ENCODE measurements at places on chromosomes 1 and 21. TPM values are rescaled to one million over a fixed set of nuclear protein-coding genes. Genes with fewer than 3 reads are reported as not detected.

DNA sequence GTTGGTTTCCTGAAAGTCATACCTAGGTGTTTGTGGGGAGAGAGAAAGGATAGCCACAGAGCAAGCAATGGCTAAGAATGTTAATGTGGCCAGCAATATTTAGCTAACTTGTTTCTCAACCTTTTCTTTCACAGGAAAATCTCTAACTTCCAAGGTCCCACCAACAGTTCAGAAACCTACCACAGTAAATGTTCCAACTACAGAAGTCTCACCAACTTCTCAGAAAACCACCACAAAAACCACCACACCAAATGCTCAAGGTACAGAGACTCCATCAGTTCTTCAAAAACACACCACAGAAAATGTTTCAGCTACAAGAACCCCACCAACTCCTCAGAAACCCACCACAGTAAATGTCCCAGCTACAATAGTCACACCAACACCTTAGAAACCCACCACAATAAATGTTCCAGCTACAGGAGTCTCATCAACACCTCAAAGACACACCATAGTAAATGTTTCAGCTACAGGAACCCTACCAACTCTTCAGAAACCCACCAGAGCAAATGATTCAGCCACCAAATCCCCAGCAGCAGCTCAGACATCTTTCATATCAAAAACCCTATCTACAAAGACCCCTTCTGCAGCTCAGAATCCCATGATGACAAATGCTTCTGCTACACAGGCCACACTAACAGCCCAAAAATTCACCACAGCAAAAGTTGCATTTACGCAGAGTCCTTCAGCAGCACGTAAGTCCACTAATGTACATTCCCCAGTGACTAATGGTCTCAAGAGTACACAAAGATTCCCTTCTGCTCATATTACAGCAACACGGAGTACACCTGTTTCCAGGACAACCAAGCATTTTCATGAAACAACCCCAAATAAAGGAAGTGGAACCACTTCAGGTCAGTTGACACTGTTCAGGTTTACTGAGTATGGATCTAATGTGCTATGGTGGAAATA is 15.3 kb downstream of the CD55 start:
- H3K4me1 ChIP-seq = peaks cover 13% of the 10 kb centered on the region
- H3K4me3 ChIP-seq = no peak overlapping the region
- peaks cover 3% of the 10 kb centered on the region for H3K36me3 ChIP-seq
- H3K27ac ChIP-seq = peak overlapping the region; percentile 41
- no peak for DNase-seq

- peaks cover 5% of the 10 kb centered on the region for H3K27me3 ChIP-seq
- H3K36me3 ChIP-seq = no peaks in the 10 kb centered on the region
- no peak for DNase-seq
- H3K27ac ChIP-seq = no peak overlapping the region
- H3K4me1 ChIP-seq = no peaks in the 10 kb centered on the region
Measured at GRCh38 chr1:3019516-3020051, 1.7 kb upstream of the ACTRT2 start.

- no peak overlapping the region for H3K27ac ChIP-seq
- no peaks in the 10 kb centered on the region for H3K36me3 ChIP-seq
- H3K4me3 ChIP-seq = no peak overlapping the region
- DNase-seq = no peak
- H3K27me3 ChIP-seq = no peaks in the 10 kb centered on the region
Measured at GRCh38 chr1:13643017-13643416, 57.0 kb upstream of the PRDM2 start.

- H3K4me3 ChIP-seq = no peak overlapping the region
- DNase-seq = no peak
- no peaks in the 10 kb centered on the region for H3K4me1 ChIP-seq
- H3K36me3 ChIP-seq = no peaks in the 10 kb centered on the region
- H3K27me3 ChIP-seq = no peaks in the 10 kb centered on the region
Measured at GRCh38 chr1:207007352-207008033, 25.1 kb downstream of the C1orf116 start.

MAN1C1 gene
- 4.4 TPM for total RNA-seq

DNA sequence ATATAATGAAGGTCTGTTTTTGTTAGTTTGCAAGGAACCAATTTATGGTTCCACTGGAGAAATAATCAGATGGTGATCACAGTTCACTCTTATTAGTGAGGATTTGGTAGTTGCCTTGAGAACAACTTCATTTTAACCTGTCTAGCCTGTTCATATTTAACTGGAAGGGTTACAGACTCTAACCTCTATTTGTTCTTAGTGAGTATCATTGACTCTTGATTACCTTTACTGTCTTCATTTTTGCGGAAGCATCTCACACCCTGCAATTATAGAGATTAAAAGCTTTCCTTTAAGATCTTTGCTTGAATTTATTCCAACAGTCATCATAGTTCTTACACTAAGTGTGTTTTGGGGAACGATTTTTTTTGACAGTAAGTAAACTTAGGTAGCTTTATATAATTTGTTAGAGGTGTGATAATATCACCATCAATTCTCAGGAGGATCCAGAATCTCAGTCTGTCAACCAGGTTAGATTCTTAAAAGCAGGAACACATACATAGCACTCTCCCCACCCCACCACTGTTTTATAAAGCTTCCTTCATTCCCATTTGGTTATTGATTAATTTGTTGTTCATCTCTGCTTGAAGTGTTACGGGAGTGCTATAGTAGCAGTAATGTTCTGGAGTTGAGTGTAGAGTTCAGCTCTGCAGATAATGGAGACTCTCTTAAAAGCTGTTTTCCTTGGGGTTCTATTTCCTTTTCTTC is 30.1 kb downstream of the B3GALT2 start:
- peaks cover 6% of the 10 kb centered on the region for H3K4me1 ChIP-seq
- no peak overlapping the region for H3K27ac ChIP-seq
- no peak for DNase-seq
- H3K36me3 ChIP-seq = peaks cover 28% of the 10 kb centered on the region
- no peaks in the 10 kb centered on the region for H3K27me3 ChIP-seq
- no peak overlapping the region for H3K4me3 ChIP-seq

DNA sequence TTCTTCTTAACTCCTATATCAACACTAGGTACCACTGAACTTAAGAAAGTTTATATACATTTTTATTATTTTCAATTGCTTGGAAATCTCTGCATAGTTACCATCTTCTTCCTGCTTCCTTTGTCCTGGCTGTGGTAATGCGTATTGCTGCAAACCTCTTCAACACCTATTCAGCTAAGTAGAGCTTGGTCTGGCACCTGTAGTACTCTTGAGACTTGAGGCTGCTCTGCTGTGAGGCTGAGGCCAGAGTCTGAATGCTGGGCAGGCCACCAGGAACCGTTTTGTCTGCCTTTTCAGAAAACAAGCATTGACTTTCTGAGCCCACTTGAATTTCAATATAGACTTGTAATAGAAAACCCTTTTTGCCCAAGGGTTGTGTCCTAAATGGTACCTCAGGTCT is 52.0 kb upstream of the RGS2 start:
- H3K27me3 ChIP-seq = no peaks in the 10 kb centered on the region
- H3K27ac ChIP-seq = no peak overlapping the region
- no peak overlapping the region for H3K4me3 ChIP-seq
- DNase-seq = no peak
- H3K36me3 ChIP-seq = no peaks in the 10 kb centered on the region

GRCh38 chr1:59521456-59521855 is 224.6 kb downstream of the FGGY start:
- no peaks in the 10 kb centered on the region for H3K36me3 ChIP-seq
- no peaks in the 10 kb centered on the region for H3K27me3 ChIP-seq
- H3K4me1 ChIP-seq = peaks cover 52% of the 10 kb centered on the region
- peak; percentile 41 for DNase-seq

DNA sequence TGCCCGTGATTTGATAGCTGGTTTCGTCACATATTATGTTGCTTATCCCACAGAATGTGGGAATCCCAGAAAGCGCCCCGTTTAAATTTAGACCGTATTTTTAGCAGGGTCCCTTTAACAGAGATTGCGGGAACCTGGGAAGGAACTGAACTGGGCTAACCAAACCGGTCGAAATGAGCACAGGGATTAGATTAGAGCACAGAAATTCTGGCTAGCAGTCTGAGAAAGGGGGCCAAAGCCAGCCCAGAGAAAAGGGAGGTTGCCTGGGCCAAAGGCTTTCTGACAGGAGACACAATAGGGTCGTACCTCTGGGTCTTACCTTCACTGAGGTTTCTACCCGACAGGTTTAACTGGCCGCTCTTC is 327 bp downstream of the LRRC40 start:
- peak overlapping the region; percentile 86 for H3K4me3 ChIP-seq
- H3K36me3 ChIP-seq = peaks cover 8% of the 10 kb centered on the region
- no peak for DNase-seq
- H3K27ac ChIP-seq = peak overlapping the region; percentile 90
- peaks cover 54% of the 10 kb centered on the region for H3K4me1 ChIP-seq

SHISA4 gene
- 365 TPM for total RNA-seq

GRCh38 chr1:85366391-85367170 is 90.1 kb upstream of the BCL10 start:
- no peak for DNase-seq
- H3K4me1 ChIP-seq = peaks cover 25% of the 10 kb centered on the region
- H3K27me3 ChIP-seq = no peaks in the 10 kb centered on the region
- no peak overlapping the region for H3K4me3 ChIP-seq

- H3K27me3 ChIP-seq = no peaks in the 10 kb centered on the region
- peaks cover 41% of the 10 kb centered on the region for H3K36me3 ChIP-seq
- H3K4me1 ChIP-seq = no peaks in the 10 kb centered on the region
- DNase-seq = no peak
Measured at GRCh38 chr21:39232861-39233291, 49.6 kb upstream of the PSMG1 start.

SH3BGRL3 gene
- 16.9 TPM for total RNA-seq

DNASE2B gene
- 3.7 TPM for total RNA-seq

GRCh38 chr1:9721606-9722377 is 70.3 kb downstream of the PIK3CD start:
- H3K4me3 ChIP-seq = no peak overlapping the region
- no peaks in the 10 kb centered on the region for H3K36me3 ChIP-seq
- no peak overlapping the region for H3K27ac ChIP-seq
- no peak for DNase-seq

DNA sequence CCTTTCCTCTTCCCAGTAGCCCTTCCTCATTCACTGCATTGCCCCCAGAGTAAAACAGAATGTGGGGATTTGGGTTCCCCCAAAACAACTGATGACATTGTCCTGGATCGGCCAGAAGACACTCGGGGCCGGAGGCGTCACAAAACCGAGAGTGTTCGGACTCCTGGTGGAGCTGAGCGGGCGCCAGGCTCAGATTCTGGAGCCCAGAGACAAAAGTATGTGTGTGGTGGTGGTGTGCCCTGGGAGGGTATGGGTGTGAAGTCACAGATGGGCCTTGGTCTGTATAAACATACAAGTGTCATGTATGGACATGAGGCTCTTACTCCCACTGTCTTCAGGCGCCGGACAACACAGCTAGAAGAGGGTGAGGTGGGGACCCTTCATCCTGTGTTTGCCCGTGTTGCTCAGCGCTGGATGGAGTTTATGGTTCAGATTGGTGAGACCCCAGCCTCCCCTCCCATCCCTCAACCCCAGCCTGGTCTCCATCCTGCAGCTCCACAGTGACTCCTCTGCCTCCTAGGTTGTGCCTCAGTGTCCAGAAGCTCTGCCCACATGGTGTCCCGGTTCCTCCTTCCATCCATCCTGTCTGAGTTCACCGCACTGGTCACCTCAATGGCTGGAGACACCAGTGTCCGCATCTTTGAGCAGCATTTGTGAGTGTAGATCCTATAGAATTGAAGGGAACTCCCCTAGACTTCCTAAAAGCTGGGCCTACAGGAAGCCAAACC is 12.4 kb downstream of the HYI start:
- H3K4me1 ChIP-seq = no peaks in the 10 kb centered on the region
- no peaks in the 10 kb centered on the region for H3K27me3 ChIP-seq
- no peak overlapping the region for H3K4me3 ChIP-seq
- no peak for DNase-seq

DNA sequence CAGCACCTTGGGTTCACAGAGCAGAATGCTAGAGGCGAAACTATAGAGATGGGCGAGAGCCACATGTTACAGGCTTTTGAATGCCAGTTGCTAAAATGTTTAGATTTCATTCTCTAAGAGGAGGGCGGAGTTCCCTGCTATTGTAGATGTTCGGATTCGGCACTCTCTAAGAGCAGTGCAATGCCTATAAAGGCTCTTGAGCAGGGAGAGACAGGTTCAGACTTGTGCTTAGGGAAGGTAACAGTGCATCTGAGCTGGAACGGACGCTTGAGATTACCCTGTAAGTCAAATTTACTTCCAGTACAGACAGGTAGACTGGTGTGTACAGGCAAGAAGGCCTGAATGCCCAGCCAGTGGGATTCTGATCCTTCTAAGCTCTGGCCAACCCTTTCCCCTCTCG is 15.3 kb downstream of the LURAP1 start:
- DNase-seq = no peak
- H3K4me3 ChIP-seq = no peak overlapping the region
- no peaks in the 10 kb centered on the region for H3K4me1 ChIP-seq
- H3K27ac ChIP-seq = no peak overlapping the region
- H3K36me3 ChIP-seq = no peaks in the 10 kb centered on the region

DNA sequence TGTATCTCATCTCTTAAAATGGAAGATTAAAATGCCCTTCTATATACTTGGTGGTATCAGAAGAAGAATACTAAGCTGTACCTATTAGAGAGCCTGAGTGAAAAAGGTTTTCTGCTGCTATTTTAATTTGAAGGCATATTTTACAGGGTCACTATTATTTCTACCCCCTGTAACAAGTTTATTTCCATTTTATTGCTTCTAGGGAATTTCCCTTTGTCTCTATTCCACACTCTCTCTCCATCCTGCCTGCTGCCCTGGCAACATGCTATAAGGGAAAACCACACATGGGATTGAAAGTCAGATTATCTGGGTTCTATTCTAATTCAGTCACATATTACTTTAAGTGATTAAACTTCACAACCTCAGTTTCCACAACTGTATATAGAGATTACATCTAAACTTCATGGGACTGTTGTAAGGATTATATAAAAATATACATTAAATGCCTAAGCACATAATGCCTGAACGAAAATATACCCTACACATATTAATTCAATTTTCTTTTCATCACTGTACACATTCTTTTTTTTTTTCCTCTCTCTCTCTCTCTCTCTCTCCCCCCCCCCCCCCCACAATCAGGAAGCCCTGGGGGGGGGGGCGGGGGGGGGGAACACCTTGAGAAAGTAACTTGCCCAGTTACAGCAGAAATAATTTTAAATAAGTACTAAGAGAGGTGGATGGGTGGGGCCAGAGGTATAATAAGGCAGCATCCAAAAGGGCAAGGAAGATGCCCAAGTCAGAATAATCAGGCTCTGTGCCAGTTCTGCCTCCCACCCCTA is 51.5 kb downstream of the LUZP1 start:
- H3K27me3 ChIP-seq = no peaks in the 10 kb centered on the region
- no peak for DNase-seq
- no peak overlapping the region for H3K27ac ChIP-seq
- H3K4me1 ChIP-seq = peaks cover 2% of the 10 kb centered on the region

DNA sequence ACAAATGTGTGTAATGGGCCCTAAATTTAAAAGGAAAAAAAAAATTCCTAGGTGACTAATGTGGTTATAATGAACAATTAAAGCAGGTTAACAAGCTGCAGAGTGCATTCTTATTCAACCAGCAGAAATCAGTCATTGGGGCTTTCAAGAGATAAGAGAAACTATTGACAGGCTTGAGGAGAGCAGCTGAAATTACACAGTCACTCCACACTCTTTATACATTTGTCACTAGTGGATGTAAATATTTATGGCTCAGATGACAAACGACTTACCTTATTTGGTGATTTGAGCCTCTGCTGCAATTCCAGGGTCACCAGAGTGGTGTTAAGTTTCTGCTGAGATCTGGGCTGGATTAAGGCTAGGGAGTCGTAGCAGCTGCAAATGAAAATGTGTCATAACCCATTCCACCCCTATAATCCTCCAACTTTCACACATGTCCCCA is 896.3 kb downstream of the TTLL7 start:
- no peaks in the 10 kb centered on the region for H3K27me3 ChIP-seq
- no peaks in the 10 kb centered on the region for H3K36me3 ChIP-seq
- no peaks in the 10 kb centered on the region for H3K4me1 ChIP-seq
- no peak overlapping the region for H3K27ac ChIP-seq
- H3K4me3 ChIP-seq = no peak overlapping the region
- no peak for DNase-seq
